ENCODE measurements at places on chromosomes 4 and X.
A peak's percentile ranks its signal among the peaks of the same experiment; 100 is the strongest.

GRCh38 chrX:41689711-41690110 is 938 bp downstream of the GPR34 start:
- DNase-seq, result no peak

- no peak for DNase-seq
Observed at GRCh38 chr4:1608821-1609500, 75.2 kb downstream of the FAM53A start.

DNA sequence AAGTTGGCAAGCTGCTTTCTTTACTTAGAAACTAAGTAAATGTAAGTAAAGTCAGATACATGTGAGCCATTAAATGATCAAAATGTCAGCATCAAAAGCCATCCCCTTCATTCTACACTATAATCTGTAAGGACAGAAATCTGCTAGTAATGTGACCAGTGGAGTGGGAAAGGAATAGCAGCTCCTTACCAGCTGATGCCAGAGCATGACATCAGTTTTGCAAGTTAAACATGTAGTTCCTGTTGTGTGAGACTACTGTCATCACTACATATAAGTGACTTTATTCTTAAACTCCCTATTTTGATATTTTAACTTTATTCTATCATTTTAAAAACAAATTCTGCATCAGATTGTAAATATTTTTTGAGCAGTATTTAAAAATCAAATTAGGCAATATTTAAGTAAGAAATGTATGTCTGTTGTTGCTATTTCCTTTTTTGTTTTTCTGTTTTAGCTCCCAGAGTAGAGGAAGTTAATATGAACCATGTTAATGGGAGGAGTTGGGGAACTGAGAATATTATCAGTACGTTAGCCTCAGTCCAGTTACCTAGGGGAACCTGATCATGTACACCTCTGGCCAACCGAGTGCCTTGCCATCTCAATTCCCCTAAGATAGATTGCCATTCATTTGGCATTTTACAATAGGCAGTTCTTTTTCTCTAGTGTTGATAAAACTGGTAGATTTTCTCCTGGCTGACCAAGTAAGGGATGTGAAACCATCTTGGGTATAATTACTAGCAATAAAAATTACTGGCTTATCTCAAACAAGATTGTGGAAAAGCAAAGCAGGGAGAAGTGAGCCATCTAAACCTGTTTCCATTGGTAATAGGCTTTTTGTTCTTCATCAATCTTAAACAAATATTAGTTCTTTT is 34.7 kb downstream of the CCNI start:
- DNase-seq, result no peak

GRCh38 chrX:9286234-9286633 is 178.6 kb upstream of the TBL1X start:
- DNase-seq, result no peak

GRCh38 chr4:183563874-183564273 is 59.0 kb downstream of the ING2 start:
- no peak for DNase-seq

DNA sequence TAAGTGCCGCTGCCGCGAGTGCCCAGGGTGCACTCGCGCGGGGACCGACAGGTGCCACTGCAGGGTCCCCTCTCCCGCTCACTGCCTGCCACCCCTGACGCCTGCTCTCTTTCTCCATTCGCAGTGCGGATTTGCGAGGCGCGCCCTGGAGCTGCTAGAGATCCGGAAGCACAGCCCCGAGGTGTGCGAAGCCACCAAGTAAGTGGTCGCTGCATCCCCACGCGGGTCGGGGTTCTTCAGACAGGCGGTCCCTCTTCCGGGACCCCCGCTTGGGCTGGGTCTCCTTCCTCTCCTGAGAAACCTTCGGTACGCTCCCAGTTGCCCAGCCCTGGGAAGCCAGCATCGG is 547 bp downstream of the GUCY1A1 start:
- no peak for DNase-seq

GRCh38 chr4:112167794-112168193 is 22.5 kb downstream of the FAM241A start:
- DNase-seq, result peak; percentile 51

DNA sequence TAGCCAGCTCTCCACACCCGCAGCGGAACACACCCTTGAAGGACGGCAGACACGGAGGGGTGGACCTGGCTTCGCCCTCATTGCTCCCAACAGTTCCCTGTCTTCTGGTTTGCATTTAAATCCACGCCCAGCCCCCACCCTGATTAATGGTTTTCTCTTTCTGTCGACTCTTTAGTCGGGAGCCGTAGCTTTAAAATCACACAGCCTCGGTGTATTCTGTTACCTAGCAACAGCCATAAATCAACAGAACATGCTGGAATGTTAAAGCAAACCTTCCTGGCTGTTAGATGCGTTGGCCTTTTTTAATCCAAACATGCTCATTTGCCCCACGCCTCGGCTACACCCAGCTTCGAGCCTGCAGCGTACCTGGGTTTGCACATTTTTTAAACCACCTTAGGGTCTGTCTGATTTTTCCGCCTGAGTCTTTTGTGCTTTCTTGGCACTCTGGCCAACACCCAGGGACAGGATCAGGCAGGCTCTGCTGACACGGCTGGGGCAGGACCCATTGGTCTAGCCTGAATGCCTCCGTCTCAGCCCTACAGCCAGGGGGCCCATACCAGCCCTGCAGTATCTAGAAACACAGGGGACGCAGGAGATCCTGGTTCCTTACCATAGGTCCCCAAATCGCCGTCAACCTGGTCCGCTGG is 21.4 kb upstream of the PPP2R2C start:
- no peak for DNase-seq

GRCh38 chr4:87014284-87014782 is 79.5 kb downstream of the AFF1 start:
- DNase-seq, result no peak

DNA sequence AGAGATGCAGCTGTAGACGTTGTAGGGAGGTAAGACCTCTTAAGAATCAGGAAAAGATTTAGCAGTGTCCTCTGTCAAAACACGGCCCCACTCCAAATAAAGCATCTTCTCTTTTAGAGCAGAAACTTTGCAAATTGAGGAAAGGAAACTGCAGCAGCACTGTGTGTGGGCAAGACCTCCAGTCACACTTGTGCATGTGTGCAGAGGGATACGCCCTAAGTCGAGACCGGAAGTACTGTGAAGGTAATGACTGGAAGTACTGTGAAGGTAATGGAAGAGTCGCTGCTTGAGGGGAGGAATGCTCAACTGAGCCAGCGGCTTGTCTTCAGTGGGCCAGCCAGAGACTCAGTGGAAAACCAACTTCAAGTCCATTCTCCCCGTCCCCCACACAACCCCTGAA is 46.5 kb downstream of the EGF start:
- DNase-seq, result no peak

DNA sequence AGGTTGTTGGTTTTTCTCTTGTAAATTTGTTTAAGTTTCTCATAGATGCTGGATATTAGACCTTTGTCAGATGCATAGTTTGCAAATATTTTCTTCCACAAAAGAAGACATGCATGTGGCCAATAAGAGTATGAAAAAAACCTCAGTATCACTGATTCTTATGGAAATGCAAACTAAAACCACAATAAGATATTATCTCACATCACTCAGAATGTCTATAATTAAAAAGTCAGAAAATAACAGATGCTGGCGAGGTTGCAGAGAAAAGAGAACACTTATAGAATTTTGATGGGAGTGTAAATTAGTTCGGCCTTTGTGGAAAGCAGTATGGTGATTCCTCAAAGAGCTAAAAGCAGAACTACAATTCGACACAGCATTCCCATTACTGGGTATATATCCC is 1355.6 kb downstream of the FAM133A start:
- no peak for DNase-seq

DNA sequence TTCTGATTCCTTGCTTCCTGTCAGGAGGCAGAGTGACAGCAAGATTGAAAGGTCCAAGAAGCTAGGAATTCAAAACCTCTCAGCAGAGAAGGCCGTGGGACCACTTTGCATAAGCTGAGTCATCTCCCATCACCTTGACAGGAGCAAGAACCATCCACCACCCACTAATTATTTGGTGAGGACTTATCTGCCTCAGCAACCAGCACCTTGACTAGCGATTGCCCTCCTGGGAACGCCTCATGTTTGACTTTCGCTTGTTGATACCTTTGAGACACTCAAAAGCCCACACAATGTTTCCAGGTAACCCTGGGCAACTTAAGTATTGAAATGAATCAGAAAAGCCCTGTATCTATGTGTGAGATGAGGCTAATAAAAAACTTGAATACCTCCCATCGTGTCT is 233.5 kb upstream of the GYPA start:
- DNase-seq, result no peak

DNA sequence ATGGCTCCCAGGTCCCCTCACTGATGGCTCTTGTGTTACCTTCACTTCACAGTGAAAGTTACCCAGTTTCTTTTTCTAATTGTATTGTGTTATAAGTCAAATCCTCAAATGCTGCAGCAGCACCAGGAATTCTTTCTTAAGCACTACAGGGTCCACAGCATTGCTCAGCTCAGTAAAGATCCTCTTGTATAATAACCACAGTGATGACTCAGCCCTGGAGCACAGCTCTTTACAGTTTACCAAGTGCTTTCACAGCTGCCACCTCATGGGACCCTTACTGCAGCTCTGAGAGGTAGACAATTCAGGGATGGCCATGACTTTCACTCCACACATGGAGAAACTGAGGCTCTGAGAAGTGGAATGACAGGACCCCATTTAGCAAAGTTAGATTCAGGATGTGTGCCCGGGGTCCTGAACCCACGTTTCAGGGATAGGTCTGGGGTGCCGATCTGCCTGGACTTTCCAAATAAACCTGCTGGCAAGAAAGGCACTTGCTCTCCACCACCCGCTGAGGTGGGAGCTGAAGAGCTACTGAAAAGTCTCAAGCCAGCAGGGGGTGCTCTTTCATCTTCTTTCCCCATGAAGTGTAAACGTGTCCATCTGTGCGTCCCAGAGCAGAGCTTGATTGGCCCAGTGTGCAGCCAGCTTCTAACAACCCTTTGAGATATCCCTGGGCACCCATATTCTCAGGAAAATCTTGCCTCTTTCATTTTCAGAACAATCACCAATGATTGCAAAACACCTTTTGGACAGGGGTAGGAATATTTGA is 35.7 kb upstream of the GABRQ start:
- no peak for DNase-seq

GRCh38 chr4:161555689-161556660 is 607.8 kb downstream of the FSTL5 start:
- DNase-seq, result no peak

GRCh38 chr4:85779165-85779564 is 304.2 kb downstream of the ARHGAP24 start:
- no peak for DNase-seq

GRCh38 chr4:72857787-72858186 is 211.7 kb downstream of the COX18 start:
- DNase-seq, result no peak

- no peak for DNase-seq
Observed at GRCh38 chr4:145740806-145741205, 60.9 kb downstream of the C4orf51 start.

DNA sequence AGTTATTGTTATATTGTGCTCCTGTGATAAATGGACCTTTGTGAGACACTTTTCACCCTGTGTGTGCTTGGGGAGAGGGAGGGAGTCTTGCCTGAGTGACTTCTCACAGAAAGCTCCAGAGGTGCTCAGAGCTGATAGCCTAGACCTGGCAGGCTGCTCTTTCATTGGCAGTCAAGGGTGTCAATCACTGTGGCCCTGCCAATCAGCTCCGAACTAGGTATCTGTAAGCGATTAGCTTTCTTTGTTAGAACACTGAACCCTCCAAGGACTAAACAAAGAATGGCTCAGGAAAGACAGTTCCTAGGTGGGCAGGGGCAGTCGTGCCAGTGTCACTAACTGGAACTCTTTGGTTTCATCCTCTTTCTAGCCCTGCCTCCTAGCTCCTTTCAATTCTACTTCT is 2.7 kb upstream of the NALF2 start:
- no peak for DNase-seq

DNA sequence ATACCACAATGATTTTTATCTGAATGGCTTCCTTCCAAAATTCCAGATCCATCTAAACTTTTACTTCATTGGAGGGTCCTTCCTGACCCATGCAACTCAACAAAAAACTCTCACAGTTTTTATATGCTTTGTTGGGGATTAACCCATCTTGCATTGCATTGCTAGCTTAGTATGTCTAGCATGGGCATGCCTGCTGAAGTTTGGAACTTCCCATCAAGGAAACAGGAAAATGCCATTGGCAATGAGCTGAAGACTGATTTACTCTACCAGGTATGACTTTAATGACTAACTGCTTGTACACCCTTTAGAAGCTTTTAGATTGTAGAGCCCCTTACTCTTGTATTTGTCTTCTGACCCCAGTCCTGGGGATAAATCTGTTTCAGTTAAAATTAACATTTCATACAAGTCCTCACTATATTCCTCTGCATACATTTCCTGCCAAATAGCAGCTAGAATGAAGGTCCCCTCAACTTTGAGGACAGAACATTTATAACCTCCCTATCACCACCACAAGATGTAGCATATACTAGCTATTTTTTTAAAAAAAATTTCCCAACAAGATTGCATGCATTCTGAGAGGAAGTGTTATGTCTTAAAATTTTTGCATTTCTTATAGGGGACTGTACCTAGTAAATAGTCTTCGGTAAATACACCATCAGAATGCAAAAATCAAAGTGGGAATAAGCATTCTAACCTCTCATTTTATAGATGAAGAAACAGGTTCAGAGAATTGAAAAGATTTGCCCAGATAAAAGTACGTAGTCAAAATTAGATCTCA is 52.5 kb upstream of the ATXN3L start:
- no peak for DNase-seq

- peak; percentile 60 for DNase-seq
Observed at GRCh38 chrX:1468250-1468772, 15.6 kb upstream of the ASMTL start.

GRCh38 chr4:181595716-181596115 is 647.5 kb upstream of the TENM3 start:
- no peak for DNase-seq

GRCh38 chrX:109398833-109399232 is 83.1 kb downstream of the GUCY2F start:
- no peak for DNase-seq

GRCh38 chr4:139048026-139048425 is 32.4 kb downstream of the NOCT start:
- no peak for DNase-seq

DNA sequence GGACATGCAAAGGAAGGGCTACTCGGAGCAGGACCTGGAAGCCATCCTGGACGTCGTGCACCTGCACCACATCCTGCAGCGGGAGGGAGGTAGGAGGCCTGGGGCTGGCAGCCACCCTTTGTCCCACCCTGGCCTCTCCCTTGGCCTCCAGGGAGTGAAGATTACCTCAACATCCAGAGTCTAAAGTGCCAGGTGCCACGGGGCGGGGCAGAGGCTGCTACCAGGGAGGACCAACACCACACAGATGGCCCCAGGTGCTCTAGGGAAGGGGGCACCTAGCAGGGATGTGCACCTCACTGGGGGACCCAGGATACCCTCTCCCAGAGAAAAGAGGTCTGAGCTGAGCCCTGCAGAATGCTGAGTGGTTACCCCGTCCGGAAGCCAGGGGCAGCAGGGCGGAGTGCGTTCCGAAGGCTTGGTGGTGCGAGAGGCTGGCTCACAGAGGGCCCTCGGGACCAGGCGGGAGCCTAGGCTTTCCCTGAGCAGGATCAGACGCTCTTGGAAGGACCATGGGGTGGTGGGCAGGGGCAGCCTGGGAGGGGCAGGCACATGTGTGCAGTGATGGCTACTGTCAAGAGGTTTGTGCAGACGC is 16.1 kb downstream of the ABCD1 start:
- DNase-seq, result no peak

Measured in CD4-positive, CD25-positive, alpha-beta regulatory T cell (primary cell).